ENCODE measurements at places on chromosomes 12 and 14. TPM values are rescaled to one million over a fixed set of nuclear protein-coding genes. Genes with fewer than 3 reads are reported as not detected.

The SOAT2 gene
- not detected for total RNA-seq

The HCAR2 gene
- total RNA-seq, result not detected

The SERPINA1 gene
- total RNA-seq, result not detected

The DHRS4L2 gene
- 8.4 TPM for total RNA-seq

The SYNE3 gene
- total RNA-seq, result 10.2 TPM
